Activated CD4-positive, alpha-beta T cell treated with anti-CD3 and anti-CD28 coated beads, Interleukin-2, amount 10 ng/mL, durations not matched to agents 7 days and 5 days (primary cell): ENCODE measurements at places on chromosomes 12 and 14.

- DNase-seq: no peak
Measured at GRCh38 chr12:10160617-10161385, 11.1 kb downstream of the OLR1 start.

GRCh38 chr12:121246893-121247557 is 37.1 kb downstream of the P2RX4 start:
- DNase-seq: no peak

DNA sequence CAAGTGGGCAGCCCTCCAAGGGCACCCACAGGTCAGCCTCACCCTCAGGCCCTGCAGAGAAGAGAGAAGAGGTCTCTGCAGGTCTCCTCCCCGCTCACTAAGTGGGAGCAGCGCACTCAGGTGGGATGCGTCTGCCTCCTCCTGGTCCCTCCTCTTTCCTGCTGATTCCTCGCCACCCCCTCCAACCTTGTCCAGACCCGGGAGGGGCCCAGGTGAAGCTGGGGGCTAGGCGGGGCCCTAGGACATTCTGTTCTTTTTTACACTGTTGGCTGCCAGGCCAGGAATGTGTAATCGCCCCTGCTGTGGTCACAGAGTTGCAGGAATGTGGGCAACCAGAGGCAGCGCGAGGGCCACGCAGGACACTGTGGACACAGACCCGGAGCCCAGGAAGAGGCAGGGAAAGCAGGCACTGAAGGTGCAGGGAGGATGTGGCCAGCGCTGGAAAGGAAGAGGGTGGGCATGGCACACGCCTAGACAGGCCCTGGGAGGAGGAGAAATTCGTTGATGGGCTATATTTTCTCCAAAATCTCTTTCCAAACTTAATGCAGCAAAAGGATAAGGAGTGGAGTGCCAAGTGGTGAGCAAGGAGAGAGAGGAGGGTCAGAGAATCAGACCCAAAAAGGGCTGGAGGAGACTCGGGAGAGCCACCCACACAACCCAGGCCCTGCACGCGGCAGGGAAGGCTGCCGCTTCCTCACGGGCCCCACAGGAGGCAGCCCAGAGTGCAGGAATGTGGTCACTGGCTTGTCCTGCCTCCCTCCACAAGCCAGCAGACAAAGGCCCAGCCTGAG is 911 bp upstream of the SCNN1A start:
- DNase-seq: no peak

DNA sequence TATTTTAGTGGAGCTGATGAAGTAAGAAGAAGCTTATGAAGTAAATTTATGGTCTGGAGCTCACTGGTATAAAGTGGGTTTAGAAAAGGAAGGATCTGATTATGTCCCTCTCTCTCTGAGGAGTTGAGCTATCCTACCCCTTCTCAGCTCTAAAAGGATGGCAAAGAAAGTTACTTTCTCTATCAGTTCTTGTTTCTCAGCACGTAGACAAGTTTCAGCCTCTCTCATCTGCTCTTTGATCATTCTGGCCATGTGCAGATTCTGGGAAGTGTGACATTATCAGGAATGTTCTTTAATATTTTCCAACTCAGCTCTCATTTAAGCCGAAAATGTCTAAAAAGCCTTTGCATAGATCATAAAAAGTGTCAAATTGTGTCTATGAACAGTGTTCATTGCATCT is 5.8 kb upstream of the EGLN3 start:
- DNase-seq: no peak

GRCh38 chr14:20769421-20769820 is 1.2 kb downstream of the EDDM3B start:
- no peak for DNase-seq

GRCh38 chr12:77685112-77685511 is 145.6 kb upstream of the NAV3 start:
- peak; percentile 8 for DNase-seq

DNA sequence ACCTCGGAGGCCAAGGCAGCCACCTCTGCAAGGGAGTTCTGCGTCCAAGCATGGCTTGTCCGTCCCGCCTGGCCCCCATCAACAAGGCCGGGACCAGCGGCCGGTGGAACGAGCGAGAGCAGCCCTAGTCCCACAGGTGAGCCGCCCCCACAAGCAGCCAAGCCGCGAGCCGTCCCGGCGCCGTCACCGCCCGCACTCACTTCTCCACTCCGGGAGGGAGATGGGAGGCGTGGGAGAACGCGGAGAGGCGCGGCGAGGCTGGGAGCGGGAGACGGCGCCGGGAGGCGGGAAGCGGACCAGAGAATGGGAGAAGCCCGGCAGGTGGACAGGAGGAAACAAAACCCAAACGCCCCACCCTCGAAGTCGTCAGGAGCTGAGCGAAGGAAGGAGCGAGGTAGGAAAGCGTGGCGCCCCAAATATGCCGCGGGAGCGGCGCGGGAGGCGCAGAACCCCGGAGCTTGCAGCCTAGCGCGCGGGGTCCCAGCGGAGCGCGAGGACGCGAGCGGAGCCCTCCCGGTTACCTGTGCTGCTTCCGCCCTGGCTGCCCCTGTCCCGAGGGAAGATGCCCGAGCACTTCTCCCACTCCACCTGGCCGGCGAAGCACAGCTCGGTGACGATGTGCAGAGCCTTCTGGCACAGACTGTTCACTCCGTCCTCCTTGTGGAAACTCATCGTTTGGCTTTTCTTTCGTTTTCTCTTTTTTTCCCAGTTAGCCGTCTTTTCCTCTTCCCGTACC is 600 bp downstream of the SYT10 start:
- no peak for DNase-seq

- DNase-seq: no peak
Measured at GRCh38 chr14:104364830-104365229, 214.7 kb upstream of the C14orf180 start.

GRCh38 chr12:102120886-102121285 is 903 bp downstream of the PARPBP start:
- DNase-seq: peak; percentile 10

DNA sequence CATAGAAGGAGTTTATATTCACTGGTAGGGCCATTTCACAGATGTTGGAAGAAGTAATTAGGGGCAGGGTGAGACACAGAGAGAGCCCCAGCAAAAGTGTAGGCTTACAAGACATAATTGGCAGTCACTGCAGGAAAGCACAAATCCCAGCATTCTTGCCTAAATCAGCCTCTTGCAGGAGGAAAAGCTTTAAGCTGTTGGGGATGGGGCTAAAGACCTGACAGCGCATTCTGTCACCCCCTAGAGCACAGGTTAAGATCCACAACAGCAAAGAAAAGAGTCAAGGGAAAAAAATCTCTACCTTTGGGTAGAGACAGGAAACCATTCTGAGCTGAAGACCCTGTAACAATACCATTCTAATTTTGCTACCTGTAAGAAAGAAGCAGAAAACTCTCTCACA is 409.0 kb downstream of the DAD1 start:
- no peak for DNase-seq

- DNase-seq: no peak
Measured at GRCh38 chr12:132014092-132014914, 64.6 kb downstream of the EP400 start.

- no peak for DNase-seq
Measured at GRCh38 chr14:75292886-75293285, 14.3 kb downstream of the FOS start.

- DNase-seq: no peak
Measured at GRCh38 chr14:57632649-57633048, 139.0 kb upstream of the CCDC198 start.

DNA sequence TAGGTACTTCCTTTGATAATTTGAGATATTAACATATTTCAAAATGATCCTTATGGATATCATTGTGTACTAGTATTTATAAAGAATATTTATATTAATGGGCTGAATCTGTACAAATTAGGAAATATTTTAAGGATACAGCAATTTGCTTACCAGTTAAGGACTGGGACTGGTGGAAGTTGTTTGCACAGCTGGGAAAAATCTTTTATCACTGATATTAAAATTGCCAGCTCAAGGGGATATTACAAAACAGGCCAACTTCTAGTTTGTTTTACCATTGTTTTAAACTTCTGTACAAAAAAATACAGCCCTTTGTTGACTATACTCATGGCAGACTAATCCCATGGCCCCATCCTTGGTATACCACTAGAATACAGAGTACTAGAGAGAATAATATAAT is 133.2 kb upstream of the DDHD1 start:
- DNase-seq: no peak

GRCh38 chr12:12466157-12466556 is 96.5 kb downstream of the DUSP16 start:
- peak; percentile 61 for DNase-seq
